ENCODE measurements at places on chromosomes 16 and 17.

DNA sequence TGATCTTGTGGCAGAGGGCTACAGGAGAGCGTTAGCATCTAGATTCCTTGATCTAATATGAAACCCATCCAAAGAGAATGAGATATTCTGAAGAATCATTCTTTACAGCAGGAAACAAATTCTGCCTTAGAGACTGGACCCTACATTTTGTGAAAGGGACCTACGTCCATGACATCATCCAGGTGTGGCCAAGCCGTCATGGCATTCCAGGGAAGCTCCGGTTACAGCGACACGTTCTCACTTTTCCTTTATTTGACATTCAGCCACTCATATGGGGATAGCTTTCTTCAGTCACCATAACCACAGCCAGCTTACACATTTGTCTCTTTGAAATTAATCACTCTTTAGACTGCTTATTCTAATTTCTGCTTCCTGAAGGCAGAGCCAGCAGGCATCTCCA lies 408.1 kb downstream of the XYLT1 start:
- DNase-seq = no peak

DNA sequence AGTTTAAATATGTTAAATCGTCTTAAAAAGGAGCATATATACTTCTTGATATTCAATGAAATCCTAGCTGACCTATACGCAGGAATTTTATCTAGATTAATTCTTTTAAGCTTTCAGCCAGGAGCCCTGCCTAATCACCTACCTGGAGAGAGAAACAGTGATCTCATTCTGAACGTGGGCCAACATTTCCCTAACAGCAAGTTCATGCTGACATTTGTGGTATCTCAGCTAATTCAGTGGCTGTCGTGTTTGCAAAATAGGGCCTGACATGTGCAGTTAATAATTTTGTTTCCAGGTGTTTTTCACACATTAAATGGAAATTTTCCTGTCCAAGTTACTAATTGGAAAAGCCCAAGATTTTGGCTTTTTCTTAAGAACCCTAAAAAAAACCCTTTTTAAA lies 17.4 kb downstream of the KRT24 start:
- no peak for DNase-seq

DNA sequence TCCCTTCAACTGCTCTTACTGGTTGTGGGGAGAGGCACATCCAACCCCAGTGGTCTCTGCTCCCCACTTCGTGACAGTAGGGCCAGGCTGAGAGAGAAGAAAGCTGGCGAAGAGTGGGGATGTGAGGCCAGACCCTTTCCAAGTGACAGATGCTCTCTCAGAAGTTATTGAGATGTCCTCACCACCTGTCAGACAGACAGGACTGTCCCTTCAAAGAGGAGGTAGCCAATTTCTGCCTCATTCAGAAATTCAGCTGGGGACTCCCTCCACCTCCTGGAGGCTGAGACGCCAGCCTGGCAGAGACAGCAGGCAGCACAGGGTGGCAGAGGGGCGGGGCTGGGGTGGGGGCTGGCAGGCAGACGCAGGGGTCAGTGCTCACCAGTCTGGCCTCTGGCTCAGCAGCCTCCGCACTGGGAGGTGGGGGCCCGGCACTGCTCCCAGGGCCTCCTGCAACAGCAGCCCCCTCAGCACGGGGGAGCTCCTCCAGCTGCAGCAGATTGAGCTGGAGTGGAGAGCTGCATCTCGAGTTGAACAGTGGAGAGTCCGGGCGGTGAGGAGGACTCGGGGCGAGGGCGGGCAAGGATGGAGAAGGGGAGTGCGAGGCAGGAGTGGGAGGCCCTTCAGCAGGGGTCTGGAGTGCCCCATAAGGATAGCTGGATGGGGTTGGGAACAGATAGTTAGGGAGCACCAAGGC lies 9.2 kb downstream of the PER1 start:
- DNase-seq = no peak

DNA sequence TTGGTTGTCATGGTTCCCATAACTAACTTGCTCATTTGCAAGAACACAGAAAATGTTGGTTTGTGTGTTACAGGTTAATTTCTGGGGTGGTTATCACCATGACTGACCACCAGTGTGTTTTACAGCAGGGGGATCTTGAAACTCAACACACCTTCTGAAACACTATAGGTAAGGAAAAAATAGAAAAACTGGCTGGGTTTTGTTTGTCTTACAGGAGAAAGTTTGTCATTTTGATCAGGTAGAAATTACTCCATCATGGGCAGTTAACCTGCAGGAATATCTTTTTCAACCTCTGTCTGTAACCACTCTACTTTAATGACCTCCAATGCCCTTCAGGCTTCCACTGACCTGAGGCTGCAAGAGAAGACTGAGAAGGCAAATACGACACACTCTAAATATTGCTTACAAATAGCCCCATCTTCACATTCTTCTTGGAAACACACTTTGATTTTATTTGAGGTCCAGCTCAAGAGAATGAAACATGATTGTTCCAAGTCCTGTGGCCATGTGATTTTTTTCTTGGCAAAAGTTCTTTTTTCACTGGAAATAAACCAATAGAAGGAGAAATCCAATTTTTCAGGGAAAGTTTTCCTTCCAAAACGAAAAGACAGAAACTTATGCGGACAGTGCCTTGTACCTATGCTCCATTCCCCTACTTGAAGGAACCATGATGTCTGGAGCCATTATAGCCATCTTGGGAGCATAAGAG lies 428.7 kb upstream of the SALL1 start:
- DNase-seq = no peak

- no peak for DNase-seq
Measured at GRCh38 chr17:66967837-66968543, 3.5 kb downstream of the CACNG4 start.

DNA sequence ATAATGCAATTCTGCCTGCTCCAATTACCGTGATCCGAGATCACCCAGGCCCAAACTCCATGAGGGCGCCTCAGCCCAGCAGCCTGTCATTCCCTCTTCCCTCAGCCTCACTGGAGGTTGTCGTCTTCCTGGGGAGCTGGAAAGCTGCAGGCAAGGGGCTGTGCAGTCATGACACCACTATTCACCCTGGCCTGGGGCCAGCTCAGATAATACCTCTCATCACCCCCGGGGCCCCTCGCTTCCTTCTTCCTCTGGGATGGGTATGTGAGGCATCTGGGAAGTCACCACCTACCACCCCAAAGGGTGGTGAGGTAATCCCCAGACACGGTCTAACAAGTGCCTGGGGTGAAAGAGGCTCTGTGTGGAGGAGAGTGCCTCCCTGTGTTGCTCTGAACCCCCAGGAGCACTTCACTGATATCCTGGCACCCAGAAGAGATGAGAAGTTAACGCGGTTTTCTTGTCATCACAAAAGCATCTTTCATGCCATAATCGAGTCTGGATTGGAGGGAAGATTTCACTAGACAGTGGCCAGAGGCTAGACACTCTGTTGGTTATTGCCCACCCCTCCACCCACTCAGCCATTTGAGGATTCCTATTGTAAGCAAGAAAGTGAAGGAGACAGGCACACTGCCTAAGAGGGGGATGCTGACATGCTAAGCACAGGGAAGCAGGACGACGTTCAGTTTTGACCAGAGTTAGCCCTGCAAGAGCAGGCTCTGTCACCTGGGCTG lies 18.4 kb downstream of the CFAP20 start:
- DNase-seq = no peak

DNA sequence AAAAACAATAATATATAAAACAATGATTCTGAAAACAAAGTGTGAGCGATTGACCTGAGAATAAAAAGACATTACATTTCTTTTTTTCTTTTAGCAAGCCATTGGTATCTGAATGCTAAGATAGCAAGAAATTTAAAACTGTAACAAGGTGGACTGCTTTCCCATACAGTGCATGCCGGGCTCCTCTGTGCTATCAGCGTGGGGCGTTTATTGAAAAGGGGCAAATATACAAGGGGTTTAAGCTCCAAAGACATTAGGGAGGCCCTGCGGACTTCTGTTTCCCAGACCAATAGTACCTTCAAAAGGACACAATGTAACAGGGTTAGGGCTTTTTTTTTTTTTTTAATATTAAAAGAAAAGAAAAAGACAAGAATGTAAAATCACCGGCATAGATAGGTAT lies 261.3 kb downstream of the ZFHX3 start:
- DNase-seq = no peak

All from stimulated activated naive CD4-positive, alpha-beta T cell (primary cell).